ENCODE measurements at places on chromosomes 5 and 9.

DNA sequence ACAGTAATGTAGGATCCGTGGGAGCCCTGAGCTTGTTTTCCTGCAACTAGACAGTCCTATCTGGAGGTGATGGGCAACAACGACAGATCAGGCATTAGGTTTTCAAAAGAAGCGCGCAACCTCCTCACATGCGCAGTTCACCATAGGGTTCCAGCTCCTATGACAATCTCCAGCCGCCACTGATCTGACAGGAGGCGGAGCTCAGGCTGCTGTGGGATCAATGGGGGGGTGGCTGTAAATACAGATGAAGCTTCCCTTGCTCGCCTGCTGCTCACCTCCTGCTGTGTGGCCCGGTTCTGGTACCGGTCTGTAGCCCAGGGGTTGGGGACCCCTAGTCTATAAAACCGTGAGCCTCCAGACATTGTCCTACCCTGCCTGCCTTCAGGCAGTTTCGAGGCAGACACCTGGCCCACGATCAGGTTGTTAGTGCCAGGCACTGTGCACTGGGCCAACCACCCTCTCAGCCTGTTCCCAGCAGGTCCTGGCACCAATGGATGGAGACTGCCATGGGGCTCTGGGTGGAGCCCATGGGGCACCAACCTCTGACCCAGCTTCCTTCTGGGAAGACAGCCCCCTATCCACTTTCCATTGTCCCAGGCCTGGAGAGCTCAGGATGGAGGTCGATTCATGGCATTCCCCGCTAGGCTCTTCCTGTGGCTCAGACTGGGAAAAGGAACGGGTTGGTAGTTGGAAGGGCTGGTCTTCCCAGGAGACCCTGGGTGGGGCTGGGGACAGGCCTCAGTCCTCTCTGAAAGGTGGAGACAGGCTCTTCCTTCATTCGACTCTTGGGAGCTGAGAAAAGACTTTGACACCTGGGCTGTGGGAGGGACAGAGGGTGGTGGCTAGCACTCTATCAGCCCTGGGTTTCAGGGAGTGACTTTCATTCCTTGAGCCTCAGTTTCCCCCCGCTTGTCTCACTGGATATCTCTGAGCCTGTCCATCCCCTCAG is 1.7 kb downstream of the ENDOG start:
- DNase-seq = no peak

GRCh38 chr9:81627481-81627880 is 61.9 kb downstream of the TLE1 start:
- DNase-seq = no peak

- no peak for DNase-seq
Measured at GRCh38 chr5:64977779-64978178, 209.0 kb downstream of the CWC27 start.

DNA sequence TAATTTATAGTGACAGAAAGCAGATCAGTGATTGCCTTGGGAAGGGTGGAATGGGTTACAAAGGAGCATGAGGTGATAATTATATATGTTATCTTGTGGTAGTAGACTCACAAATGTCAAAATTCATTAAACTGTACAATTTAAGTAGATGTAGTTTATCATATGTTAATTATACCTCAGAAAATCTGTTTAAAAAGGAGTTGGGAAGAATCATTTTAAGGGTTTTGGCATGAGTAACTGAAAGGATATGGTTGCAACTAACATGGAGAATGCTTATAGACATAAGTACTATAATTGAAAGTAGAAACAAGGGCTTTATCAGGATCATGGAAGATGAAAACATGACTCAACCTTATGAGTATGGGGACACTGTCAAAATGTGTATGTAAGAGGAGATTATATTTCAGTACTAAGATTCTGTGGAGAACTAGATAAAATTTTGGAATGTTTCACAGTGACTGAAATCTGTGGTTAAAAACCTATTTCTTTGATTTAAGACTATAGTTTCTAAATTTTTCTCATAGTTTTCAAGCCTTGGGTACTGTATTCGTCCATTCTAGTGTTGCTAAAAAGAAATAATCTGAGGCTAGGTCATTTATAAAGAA is 73.3 kb downstream of the FCHO2 start:
- DNase-seq = no peak

DNA sequence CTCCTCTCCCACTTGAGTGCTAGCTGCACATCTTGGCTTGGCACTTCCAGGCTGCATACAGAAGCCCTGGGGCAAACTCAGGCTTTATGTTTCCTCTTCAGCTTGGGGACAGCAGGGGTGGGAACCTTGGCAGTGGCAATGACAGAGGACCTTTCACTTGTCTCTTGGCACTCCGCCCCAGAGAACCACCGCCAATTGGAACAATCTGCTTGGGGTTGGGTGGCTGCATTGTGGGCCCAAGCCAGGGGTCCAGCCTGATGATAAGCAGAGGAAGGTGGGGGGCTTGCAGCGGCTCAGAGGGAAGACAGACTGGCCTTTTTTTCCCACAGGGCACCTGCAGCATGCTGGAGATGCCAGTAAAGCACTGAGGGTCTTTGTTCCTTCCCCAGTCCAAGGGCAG is 179.0 kb upstream of the NMUR2 start:
- DNase-seq = no peak

GRCh38 chr5:15021266-15022046 is 149.9 kb upstream of the ANKH start:
- no peak for DNase-seq

DNA sequence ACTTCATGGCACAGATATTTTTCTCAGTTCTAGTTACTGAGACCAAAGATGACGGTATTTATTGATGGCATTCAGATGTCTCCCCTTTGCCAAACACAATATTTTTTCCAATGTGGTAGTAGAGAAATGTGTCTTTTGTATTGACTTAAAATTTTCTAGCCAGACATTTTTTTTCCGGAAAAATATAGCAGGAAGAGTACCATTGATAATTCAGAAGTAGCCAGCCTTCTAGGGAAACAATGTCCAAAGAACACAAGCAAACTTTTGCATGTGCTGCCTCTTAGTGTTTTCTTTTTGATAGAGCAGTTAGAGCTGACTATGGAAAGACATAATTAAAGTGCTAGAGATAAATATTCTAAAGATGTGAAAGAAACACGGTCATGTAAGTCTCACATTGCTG is 231.4 kb downstream of the MARCHF11 start:
- DNase-seq = no peak

- DNase-seq = no peak
Measured at GRCh38 chr9:107043886-107044285, 180.9 kb downstream of the ZNF462 start.

- DNase-seq = no peak
Measured at GRCh38 chr5:115343855-115344254, 47.4 kb upstream of the CCDC112 start.

- no peak for DNase-seq
Measured at GRCh38 chr5:89435347-89435746, 552.4 kb upstream of the MEF2C start.

DNA sequence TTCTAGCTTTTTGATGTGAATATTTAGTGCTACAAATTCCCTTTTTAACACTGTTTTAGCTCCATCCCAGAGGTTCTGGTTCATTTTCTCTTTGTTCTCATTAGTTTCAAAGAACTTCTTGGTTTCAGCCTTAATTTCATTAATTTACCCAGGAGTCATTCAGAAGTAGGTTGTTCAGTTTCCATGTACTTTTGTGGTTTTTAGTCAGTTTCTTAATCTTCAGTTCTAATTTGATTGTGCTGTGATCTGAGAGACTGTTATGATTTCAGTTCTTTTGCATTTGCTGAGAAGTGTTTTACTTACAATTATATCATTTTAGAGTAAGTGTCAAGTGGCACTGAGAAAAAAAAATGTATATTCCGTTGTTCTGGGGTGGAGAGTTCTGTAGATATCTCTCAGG is 240.1 kb upstream of the RASA1 start:
- no peak for DNase-seq

DNA sequence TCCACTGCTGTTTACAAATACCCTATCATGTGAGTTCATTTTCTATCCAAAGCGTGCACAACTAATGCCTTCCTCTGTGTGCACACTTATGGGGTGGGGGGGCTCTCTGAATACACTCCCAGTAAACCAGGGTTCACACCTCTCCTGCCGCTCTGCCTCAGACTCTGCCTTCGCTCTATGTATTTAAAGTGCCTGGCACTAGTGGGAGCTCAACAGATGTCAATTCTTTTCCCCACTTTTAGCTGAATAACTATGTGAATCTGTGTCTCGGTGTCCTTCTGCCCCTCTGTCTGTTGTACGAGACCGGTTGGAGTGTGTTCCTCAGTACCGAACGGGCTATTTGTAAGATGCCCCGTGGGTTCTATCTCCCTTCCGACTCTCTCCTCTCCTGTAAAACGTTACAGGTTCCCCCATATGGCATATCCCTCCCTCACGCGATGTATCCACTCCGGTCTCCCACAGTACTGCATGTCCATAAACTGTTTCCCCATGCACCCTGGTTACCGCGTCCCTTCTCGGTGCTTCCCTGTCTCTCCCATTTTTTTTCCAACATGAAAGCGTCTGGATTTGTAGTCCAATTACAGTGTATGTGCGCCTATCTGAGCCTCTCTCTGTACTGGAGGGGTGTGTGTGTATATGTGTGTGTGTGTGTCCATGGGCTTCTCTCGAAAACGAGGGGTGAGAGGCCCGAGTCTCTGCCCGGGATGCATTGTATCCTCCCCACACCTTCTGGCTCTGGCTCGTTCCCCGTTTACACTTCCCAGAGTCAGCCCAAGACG is 1.6 kb downstream of the ELL2 start:
- DNase-seq = no peak

DNA sequence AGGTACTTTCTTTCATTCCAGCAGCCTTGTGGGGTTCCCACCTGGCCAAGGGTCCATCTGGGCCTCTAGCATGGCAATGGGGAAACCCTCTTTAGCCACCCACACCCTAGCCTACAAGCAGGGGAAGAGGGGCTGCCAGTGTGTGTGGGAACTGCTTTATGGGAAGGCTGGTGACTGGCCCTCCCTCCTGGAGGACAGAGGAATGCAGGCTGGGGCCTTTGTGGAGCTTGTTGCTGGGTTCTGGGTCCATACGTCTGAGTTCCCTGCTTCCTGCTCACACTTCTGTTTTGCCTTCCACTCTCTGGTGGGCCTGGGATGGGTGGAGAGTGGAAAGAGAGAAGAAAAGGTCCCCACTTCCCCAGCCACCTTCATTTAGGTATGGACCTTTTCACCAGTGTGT is 14.9 kb upstream of the PITX1 start:
- no peak for DNase-seq

GRCh38 chr5:16881251-16881650 is 54.8 kb downstream of the MYO10 start:
- no peak for DNase-seq

DNA sequence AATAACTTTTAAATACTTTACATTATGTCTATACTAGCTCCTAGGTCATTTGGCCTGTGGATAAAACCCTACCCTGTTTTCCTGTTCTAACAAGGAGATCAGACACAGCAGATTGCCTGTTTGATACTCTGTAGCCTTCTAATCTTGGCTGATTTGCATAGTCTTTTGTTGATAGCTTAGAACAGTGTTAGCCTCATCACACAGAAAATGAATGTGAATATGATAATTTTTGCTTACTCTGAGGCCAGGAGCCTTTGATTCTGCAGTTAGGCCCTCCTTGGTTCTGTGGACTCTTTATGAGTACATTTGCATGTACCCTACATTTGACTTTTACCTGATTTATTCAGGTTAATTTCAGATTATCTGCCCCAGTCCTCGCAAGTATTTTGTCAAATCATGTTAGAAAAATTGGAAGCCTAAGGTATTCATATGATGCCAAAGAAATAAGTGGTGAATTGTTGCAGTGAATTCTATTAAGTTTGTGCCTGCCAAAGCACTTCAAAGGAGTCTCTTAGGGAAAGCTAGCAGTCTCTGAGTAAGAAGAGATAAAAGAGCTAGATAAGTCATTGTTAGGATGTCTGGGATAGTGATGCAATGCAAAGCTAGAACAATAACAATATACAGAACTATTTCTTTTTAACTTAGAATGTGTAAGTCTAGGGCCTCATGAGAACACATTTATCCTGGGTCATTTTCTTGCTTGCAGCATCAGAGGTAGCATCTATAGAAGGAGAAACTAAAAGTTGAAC is 56.4 kb downstream of the SCAMP1 start:
- no peak for DNase-seq

- no peak for DNase-seq
Measured at GRCh38 chr5:19713740-19714139, 274.3 kb downstream of the CDH18 start.

DNA sequence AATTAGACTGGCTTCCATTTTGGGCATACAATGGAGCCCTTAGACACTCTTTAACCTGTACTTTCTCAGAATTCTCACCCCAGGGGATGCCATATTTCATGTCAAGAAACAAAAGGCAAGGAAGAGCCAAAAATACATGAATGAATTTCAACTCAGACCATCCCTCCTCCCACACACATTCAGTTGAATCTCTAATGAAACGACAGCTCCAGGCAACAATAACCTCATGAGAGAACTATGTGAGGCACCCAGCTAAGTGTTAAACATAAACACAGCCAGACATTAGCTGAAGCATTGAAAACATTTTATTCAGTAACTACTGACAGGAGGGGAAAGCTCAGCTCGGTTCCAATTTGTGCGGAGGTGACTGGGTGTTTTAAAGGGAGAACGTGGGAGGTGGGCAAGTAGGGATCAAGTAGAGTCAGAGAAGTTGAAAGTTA is 1359.1 kb upstream of the CDH9 start:
- no peak for DNase-seq

DNA sequence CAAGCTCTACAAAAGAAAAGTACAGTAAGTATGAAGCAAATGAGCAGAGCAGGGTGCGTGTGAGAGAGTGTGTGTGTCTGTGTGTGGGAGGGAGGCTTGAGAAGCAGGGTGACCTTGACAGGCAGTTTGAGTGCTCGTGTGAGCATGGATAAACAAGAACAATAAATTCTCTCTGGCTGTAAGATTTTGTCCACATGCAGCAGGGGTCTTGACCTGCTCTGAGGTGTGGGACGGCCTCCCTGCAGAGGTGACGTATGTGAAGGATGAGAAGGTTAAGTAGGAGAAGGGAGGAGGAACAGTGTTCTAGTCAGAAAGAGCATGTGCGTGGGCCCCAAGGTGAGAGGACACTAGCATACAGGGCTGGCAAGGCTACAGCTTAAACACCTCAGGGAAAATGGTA is 49.0 kb downstream of the SPTLC1 start:
- DNase-seq = no peak

GRCh38 chr9:92324889-92325268 is 271 bp downstream of the NOL8 start:
- DNase-seq = no peak

DNA sequence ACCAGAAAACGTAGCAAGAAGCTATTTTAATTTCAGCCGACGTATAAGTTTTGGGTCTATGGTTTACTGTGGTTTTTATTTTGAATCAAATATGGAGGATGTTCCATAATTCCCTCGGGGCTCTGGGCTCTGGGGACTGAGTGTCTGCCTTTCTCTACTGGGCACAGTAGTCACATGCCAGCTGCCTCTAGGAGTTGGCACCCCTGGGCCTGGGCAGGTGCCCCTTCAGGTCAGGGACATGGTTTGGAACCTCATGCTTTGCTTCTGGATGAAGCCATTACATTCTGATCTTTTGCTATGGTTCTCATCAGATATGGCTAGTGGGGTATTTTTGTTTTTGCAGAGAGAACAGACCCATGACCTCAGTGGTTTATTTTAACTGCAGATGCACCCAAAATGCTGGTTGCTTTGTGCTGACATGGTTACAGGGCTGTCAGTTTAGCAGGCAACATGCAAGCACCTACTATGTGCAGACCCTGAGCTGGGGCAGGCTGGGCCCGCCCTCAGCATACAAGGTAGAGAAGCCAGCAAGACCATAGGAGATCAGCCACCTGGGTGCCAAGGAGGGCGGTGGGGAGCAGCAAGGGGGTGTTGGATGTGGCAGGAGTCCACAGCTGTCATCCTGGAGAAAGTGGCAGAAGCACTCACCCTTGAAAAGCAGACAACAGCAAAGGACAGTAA is 54.5 kb upstream of the PSD2 start:
- no peak for DNase-seq

GRCh38 chr5:14292766-14293658 is 149.9 kb downstream of the TRIO start:
- no peak for DNase-seq

Measured in NCI-H2171 (cell line).